GM12891 (cell line): ENCODE measurements at places on chromosomes 3 and 15.

DNA sequence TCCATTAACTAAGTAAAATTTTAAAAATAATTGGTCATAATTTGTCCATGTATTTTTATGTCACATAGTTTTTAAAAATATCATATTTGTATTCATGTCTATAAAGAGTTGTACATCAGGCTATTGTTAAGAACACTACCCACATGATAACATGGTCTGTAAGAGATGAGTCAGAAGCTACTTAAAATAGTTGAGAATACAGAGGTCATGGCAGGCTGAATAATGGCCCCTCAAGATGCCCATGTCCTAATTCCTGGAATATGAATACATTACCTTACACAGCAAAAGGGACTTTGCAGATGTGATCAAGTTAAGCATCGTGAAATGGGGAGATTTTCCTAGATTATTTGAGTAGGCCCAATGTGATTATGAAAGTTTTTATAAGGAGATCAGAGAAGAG, 782.9 kb upstream of the GOLIM4 start:
- DNase-seq: no peak

GRCh38 chr3:16140116-16140893, 34.2 kb upstream of the GALNT15 start:
- no peak for DNase-seq

DNA sequence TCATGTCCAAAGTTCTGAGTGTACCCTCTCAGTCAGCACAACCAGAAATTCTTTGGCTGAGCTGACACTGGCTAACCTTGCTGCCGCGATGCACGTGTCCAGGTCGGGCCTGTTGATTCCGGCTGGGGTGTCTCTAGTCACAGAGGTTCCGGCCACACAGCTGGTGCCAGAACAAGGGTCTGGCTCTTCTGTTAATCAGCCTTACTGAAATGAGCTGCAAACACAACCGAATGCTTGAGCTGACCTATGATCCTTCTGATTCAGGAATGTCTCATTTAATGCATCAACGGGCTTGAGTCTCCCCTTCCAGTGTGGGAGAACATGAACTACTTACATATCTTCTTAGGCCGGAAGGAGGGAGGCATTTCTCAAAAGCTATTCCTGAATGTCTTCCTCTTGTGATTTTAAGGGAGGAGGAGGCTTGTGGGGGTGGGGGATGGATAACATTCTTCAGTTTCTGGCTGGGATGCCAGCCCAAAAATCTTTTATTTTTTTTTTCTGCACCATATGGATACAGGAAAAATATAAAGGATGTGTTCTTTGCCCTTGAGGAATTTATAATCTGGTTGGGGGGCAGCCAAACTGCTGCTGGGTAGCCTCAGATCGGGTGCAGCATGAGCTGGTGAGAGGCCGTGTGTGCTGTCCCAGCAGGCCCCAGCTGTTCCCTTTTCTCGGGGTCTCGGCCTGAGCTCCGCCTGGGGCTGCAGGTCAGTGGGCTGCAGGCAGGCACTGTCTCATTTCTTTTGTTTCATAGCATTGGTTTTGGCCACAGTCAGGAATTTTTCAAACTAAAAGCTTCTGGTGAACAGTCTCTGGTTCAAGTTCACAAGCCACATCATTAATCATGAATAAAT, 319.1 kb upstream of the TBL1XR1 start:
- no peak for DNase-seq

DNA sequence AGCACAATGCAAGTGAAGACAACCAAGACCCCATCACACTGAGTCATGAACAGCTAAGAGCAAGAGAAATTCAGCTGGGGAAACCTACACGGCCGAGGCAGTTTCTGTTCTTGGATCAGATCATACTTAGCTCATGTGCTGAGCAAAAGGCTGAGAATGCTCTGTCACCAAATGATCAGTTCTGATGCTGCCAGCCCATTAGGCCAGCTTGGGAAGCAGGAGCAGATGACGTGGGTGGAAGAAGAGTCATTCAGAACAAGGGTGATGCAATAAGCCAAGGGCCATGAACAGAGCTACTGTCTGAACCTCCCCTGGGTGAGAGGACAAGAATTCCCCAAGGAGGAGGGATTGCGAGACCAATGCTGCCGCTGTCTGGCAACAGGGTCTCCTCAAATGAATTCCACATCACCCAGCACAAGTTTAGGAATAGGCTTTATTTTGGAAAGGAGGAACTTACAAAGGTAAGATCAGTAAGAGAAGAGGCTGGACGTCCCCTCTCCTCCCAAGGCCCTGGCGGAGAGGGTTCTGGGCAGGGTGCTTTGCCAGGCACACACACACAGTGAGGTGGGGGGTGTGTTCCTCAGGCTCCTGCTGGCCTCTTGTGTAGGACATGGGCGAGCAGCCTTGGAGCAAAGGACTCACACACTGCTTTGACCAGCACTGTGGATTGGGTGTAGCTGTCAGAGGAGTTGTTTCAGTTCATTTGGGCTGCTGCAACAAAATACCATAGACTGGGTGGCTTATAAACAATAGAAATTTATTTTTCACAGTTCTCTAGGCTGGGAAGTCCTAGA, 65.6 kb upstream of the CTXND1 start:
- no peak for DNase-seq

DNA sequence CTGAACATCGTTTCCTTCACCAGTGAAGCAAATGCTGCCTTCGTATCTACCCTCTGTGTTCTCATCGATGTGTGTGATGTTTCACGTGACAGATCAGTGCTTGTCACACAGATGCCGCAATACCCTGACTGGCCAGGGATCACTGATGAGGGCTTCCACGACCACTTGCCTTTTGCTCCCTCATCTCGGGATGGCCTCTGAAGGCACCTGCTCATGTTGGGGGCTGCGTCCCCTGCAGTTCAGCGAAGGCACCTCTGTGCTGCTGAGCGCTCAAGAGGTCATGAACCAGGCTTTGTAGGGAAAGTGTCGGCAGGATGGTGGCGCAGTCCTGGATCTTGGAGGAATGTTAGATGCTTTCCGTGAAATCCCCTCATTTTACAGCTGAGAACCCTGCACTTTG, 79.2 kb upstream of the KLF13 start:
- no peak for DNase-seq

DNA sequence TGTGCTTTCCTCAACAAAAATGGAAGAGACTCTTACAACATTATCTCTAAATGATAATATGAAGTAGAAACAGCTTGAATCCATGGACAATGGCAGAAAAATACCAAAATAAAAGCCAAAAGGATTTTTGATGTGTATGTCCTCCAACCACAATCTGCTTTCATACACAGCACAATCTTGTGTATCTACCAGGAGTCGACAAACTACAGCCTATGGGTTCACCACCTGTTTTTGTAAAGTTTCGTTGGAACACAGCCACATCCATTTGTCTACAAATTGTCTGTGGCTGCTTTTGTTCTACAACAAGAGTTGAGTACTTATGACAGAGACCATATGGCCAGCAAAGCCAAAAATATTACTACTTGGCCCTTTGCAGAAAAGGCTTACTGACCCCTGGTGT, 88.7 kb upstream of the UBE2E2 start:
- DNase-seq: no peak

GRCh38 chr3:97510795-97511194, 253.8 kb upstream of the ARL6 start:
- DNase-seq: no peak

DNA sequence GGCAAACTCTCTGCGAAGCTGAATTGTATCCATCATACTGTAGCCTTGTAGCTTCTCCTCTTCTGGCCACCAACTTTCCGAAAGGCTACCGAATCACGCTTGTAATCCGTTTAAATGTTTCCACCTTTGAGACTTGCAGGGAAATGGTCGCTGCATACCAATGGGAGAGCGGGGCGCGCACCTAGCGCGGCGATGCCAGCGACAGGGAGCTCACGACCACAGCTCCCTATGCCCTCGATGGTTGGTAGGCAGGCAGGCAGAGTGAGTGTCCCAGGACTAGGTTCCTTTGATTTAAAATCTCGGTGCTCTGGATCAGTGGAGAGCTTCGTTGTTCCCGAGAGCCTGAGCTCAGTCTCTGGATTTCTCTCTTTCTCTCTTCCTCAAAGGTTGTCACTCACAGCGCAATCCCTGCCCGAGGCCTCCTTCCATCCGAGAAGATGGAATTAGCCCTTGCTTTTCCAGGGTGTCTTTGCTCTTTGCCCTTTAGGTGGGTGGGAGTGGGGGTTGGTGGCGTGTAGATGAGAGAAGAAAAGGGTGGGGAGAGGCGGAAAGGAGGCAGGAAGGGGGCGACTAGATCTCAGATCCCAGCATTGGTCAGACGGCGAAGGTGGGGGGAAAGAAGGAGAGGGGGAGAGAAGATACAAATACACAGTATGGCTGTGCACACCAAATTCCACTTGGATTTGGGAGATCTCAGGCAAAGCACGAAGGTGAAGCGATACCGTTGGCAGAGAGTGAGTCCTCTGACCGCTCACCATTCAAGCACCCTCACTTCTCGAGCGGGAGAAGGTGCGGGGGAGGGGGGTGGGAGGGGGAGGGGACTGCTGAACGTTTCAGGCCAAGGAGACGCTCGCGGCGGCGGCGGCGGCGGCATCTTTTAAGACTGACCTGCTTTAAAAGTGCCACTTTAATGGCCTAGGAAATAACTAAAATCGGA, at the start of gene SLITRK3:
Gene SLITRK3 (minus strand): TSS at position 745 of the 937 bp plus-strand sequence. CDS start 5,554 bp downstream, outside the sequence.
- no peak for DNase-seq

- DNase-seq: no peak
Measured at GRCh38 chr3:47475029-47475569, 642 bp downstream of the SCAP start.

GRCh38 chr3:58178528-58179234, 32.1 kb downstream of the DNASE1L3 start:
- DNase-seq: no peak

- DNase-seq: no peak
Measured at GRCh38 chr15:99086327-99086667, 18.6 kb upstream of the SYNM start.

DNA sequence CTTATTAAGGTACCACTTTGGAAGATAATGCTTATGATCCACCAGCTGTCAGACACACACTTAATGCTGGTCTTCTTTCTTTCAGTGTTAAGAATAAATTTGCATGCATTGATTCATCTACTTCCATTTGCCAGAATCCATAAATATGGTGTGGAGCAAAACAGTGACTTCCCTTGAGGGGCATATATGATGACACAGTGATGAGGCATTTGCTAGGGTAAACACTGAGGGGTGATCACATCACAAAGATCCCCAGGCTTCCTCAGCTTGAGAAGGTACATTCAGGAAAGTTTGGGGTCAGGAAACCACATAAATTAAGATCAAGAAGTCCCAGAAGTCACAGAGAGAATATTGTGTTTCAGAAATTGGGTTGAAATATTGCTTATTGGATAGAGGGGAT, 9.9 kb upstream of the ZBED2 start:
- no peak for DNase-seq

- DNase-seq: no peak
Measured at GRCh38 chr3:128312271-128312670, 154.4 kb downstream of the DNAJB8 start.

DNA sequence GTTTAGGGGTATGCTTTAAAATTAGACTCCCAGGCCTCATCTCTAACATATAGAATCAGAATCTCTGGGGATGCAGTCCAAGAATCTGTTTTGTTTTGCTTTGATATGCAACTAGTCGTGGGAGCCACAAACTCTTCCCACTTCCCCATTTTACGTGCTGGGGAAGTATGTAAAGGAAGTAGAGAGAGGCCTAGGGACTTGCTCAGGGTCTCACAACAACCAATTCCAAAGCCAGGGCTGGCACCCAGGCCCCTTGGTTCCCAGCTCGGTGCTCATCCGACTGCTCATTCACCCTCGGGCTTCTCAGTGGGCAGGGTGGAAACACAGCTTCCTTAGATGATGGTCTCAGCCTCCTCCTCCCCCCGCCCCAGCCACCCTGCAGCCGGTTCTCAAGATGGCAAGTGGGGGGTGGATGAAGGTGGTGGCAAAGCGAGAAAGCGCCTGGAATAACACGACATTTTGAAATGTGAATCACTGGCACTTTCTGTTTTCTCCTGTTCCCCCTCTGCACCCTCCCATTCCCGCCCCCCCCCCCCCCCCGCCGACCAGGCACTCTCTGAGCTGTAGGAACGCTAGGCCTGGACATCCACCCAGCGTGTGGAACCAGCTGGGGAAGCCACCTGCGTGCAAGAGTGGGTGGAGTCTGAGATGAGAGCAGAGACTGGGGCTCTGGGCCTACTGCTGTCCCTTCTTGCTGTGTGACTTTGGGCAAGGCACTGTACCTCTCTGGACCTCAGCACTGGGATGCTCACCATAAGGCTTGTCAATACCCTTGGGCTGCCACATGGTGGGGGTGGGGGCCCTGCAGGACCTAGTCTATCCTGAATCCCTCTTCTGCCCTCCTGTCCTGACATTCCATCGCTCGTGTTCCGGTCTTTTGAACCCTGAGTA, 214.5 kb downstream of the RPLP1 start:
- DNase-seq: peak; percentile 67

GRCh38 chr15:49721621-49722020, 100.8 kb downstream of the DTWD1 start:
- DNase-seq: no peak
